ENCODE measurements at places on chromosomes 11 and 22.
A peak's percentile ranks its signal among the peaks of the same experiment; 100 is the strongest.

DNA sequence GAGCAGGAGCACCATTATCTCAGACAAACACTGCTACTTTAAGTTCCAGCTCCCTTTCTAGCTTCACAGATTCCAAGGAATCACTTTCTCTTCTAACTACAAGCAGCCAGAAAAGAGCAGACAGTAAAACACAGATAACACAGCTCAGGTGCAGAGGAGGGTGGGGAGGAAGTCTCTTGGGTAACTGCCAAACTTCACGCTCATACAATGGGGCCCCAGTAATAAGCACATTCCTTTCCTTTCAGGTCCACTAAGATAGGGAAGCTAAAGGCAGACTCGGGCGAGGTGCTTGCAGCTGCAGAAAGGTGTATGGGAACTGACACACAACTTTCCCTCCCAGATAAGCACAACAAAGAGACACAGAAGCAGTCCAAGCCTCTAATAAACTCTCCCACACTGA, 69.2 kb upstream of the OR9G4 start:
- DNase-seq, result no peak

- no peak for DNase-seq
These were observed 670.2 kb downstream of the TBC1D22A start for GRCh38 chr22:47432683-47433082.

DNA sequence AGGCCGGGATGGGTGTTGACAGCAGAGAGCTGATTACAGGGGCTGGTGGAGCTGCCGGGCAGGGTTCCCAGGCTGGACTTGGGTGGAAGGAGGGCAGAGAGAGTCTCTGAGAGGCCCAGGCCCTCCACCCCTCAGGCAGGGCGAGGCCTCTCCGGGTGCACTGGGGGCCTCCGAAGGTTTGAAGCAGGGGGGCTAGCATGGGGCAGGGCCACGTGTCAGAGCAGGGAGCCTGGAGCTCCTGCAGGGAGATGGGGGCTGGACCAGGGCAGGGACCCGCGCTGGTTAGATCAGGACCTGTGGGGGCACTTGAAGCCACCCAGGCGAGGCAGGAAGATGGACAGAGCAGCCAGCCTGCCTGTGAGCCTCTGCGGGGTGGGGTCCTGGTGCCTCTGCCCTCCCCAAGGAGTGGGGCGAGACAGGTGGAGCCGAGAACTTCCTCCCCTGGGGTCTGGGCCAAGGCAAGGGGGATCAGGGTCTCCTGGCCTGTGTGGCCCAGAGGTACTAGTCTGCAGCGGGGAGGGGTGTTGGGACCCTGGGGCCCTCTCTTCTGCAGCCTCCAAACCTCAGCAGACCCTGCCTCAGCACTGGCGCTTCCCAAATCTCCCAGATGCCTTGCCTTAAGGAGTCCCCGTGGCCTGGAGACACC, 911 bp downstream of the PANX2 start:
- DNase-seq, result no peak

- peak; percentile 68 for DNase-seq
These were observed 38.2 kb downstream of the OR10A6 start for GRCh38 chr11:7892840-7893254.

DNA sequence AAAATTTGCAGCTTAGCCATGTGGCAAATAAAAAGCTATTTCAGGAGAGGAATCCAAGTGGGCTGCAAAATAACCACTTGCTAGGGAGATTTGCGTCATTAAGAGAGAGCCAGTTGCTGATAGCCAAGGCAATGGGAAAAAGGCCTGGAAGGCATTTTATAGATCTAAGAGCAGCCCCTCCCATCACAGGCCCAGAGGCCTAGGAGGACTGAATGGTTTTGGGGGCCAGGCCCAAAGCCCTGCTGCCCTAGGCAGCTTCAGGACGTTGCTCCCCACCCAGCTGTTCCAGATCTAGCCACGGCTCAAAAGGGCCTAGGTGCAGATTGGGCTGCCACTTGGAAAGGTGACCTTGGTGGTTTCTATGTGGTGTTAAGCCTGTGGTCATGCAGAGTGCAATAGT, 169.0 kb downstream of the AASDHPPT start:
- no peak for DNase-seq

- DNase-seq, result no peak
These were observed 291.4 kb downstream of the TMEM135 start for GRCh38 chr11:87329172-87329571.

- DNase-seq, result no peak
These were observed 741.5 kb downstream of the BRD1 start for GRCh38 chr22:49086181-49086580.

- DNase-seq, result no peak
These were observed 13.5 kb upstream of the MUC6 start for GRCh38 chr11:1049911-1050580.

DNA sequence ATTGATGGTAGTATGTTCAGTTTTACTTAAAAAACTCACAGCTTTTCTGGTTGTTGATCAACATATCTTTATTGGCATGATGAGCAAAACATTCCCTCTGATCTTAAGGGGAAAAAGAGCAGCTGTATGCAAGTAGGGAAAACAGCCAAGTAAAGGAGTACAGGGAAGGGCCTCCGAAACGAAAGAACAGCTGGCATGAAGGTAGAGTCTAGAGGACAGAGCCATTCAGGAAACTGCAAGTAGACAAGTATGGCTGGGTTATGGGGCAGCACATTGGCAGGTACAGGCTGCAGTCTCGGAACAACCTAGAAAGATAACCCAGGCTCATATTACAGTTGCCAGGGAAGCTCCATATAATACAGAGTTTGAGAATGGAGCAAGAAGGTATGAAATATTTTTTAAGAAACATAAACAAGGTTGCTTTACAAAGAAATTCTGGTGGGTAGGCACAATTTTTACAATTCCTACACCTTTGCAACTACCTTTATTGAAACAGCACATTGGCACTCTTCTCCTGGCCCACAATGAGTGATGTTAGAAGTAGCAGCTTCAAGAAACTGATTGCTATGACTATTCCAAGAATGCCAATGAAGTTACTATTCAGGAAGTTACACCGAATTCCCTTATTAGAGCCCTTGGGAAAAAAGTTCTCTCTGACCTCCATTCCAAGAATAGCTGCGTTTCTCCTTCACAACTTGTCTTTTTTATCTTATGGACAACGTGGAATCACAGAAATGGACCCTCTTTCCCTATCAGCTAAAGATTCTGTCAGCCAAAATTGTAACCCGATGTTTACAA, 45.2 kb downstream of the LGR4 start:
- peak; percentile 60 for DNase-seq
